GM23248 (cell line): ENCODE measurements at places on chromosomes 1 and 21.
A peak's percentile ranks its signal among the peaks of the same experiment; 100 is the strongest.

DNA sequence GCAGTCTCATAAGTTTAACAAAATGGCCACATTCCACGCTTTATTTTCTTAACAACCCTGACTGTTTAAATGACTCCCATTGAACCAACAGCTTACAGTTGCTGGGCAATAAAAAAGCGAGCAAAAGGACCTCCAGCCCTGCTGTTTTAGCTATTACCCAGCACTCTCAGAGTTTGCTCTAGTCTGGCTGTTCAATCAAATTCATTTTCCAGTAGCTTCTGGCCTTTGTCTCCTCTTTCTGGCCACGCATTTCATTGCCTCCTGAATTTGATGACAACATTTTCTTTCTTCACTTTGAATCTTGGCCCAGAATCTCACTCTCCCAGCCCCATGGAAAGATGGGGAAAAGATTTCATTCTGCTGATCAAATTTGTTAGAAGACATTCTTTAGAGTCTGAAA, 44.1 kb upstream of the DOCK7 start:
- peak; percentile 20 for DNase-seq
- H3K36me3 ChIP-seq: no peaks in the 10 kb centered on the region
- no peak overlapping the region for H3K27ac ChIP-seq
- H3K27me3 ChIP-seq: no peaks in the 10 kb centered on the region

DNA sequence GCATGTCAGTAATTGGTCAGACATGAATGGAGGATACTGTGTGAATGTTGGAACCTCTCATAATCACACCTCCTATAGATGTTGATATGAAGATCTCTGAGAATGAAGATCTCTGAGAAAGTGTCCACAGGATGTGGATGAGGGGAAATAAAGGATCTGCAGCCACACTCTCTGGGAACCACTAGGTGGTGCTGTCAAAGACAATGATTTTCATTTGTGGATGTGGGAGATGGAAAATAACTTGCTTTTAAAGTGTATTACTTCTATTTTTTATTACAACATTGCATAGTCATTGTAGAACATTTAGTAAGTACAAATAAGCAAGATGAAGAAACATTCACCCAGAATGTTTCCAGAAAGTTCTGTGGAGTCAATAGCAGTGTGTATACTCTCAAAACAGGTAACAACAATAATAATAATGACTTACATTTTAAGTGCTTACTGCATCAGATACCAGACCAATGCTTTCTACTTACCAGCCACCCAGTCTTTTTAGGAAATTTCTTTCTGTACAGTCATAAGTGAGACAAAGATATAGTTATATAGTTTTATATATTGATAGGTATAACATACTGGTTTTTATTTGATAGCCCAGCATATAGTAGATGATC, 128.2 kb downstream of the ATG4C start:
- peak; percentile 56 for DNase-seq
- peaks cover 12% of the 10 kb centered on the region; the same call in 1 of the 2 replicates for H3K27me3 ChIP-seq
- no peak overlapping the region for H3K4me3 ChIP-seq
- H3K36me3 ChIP-seq: no peaks in the 10 kb centered on the region
- no peaks in the 10 kb centered on the region for H3K4me1 ChIP-seq
- H3K27ac ChIP-seq: no peak overlapping the region

GRCh38 chr1:234611225-234611846, 1.4 kb upstream of the IRF2BP2 start:
- peaks cover 22% of the 10 kb centered on the region for H3K36me3 ChIP-seq
- peaks cover 43% of the 10 kb centered on the region for H3K4me1 ChIP-seq
- peak; percentile 89 for DNase-seq

DNA sequence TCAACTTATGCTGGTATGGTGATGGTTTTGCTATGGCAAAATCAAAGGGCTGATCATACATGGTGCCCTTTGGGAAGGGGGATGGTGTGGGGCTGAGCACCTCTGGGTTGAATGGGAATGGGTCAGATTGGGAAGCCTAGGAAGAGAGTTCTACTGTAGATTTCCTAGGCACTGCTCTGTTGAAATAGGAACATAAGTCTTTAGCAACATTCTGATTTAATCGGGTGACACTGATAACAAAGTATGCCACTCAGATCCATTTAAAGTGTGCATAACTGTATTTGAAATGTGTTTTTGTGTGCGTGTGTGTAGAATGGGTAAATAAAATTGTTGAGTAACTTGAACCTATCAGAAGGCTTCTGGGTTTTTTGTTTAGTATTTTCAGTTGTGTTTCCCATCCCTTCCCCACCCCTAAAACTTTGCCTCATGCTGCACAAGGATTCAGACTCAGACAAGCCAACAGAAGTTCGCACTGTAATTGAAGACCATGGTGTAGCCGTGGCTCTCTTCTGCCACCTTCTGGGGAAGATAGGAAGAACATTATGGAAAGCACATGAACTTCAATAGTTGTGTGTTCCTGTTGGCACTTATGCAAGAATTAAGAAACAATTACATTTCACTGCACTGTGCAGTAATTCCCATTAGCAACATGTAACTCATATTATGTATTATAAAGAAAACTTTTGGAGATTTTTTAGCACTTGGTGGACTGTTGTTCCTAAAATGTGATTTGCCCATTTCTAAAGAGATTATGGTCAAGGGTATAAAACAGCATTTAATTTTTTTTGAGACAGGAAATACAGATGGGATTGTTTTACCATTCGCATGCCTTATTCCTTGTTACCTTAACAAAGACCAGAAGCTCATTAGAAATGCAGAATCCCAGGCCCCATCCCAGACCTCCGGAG, 10.9 kb upstream of the C4BPB start:
- 0 out of 2 replicates have a peak, but pooled peaks cover 3% of the 10 kb centered on the region for H3K27me3 ChIP-seq
- H3K36me3 ChIP-seq: no peaks in the 10 kb centered on the region
- H3K4me3 ChIP-seq: no peak overlapping the region
- DNase-seq: peak; percentile 75
- no peaks in the 10 kb centered on the region for H3K4me1 ChIP-seq
- H3K27ac ChIP-seq: no peak overlapping the region

- no peak overlapping the region for H3K4me3 ChIP-seq
- H3K27me3 ChIP-seq: no peaks in the 10 kb centered on the region
- H3K4me1 ChIP-seq: peaks cover 9% of the 10 kb centered on the region
- H3K36me3 ChIP-seq: no peaks in the 10 kb centered on the region
These were observed 63.1 kb downstream of the LAMC2 start for GRCh38 chr1:183248989-183249691.

- 0 out of 2 replicates have a peak, but pooled peaks cover 20% of the 10 kb centered on the region for H3K27me3 ChIP-seq
- peak; percentile 48 for DNase-seq
- H3K4me3 ChIP-seq: no peak overlapping the region
These were observed 42.3 kb downstream of the STYXL2 start for GRCh38 chr1:167136191-167136614.

DNA sequence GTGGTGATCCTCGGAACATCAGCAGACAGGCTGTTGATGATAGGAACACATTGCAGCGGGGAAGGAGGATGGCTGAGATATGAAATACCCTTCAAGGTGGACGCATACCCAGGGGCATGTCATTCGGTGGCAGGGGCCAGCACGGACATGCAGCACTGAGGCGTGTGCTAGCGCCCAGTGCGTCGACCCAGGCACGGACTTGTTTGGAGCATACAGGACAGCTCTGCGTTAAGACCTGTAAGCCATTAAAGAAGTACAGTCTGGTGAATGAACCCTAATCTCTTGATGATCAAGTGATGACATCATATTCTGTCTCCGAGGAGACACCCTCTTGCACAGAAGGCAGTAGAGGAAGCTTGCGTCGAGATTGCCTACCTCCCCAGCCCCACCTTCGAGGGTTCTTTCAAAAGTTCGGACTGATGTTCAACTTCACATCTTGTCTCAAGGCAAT, 63.6 kb upstream of the KIF26B start:
- no peaks in the 10 kb centered on the region for H3K36me3 ChIP-seq
- H3K4me3 ChIP-seq: peak overlapping the region; percentile 17; the same call in 1 of the 2 replicates
- H3K27me3 ChIP-seq: no peaks in the 10 kb centered on the region
- H3K4me1 ChIP-seq: peaks cover 31% of the 10 kb centered on the region
- peak overlapping the region; percentile 84 for H3K27ac ChIP-seq

- H3K27me3 ChIP-seq: no peaks in the 10 kb centered on the region
- peak overlapping the region; percentile 50; the same call in 1 of the 2 replicates for H3K27ac ChIP-seq
- no peaks in the 10 kb centered on the region for H3K4me1 ChIP-seq
- H3K4me3 ChIP-seq: no peak overlapping the region
- peak; percentile 68 for DNase-seq
- H3K36me3 ChIP-seq: peaks cover 31% of the 10 kb centered on the region
These were observed 17.9 kb upstream of the MIIP start for GRCh38 chr1:12001249-12001917.

- H3K27me3 ChIP-seq: no peaks in the 10 kb centered on the region
- peaks cover 95% of the 10 kb centered on the region for H3K36me3 ChIP-seq
- no peaks in the 10 kb centered on the region; the same call in 1 of the 2 replicates for H3K4me1 ChIP-seq
- H3K27ac ChIP-seq: no peak overlapping the region
- DNase-seq: peak; percentile 36
- H3K4me3 ChIP-seq: no peak overlapping the region
These were observed 16.0 kb downstream of the ENO1 start for GRCh38 chr1:8862528-8862927.
